RPMI7951 (cell line): ENCODE measurements at places on chromosomes 4 and X. TPM values are rescaled to one million over a fixed set of nuclear protein-coding genes. Genes with fewer than 3 reads are reported as not detected.
A peak's percentile ranks its signal among the peaks of the same experiment; 100 is the strongest.

The ZNF141 gene
- total RNA-seq = 5.4 and 8.8 TPM in 2 replicates

The SGMS2 gene
- 14.0 and 15.3 TPM in 2 replicates for total RNA-seq

The STPG2 gene
- not detected in 2 replicates for total RNA-seq

DNA sequence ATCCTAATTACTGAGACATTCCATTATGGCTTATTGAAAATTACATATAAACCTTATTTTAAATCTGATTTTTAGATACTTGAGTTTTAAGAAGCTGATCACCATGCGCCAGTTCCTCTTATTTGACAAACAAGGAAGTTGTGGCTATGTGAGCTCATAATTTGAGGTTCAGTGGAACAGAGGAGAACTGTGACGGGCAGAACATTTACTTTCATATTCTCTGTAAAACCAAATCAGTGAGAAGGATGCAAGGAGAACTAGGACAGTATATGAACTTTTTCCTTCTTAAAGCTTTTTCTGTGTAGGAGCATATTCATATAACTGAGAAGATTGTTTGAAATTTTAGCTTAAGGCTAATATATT, 25.3 kb downstream of the STIM2 start:
- DNase-seq = no peak

DNA sequence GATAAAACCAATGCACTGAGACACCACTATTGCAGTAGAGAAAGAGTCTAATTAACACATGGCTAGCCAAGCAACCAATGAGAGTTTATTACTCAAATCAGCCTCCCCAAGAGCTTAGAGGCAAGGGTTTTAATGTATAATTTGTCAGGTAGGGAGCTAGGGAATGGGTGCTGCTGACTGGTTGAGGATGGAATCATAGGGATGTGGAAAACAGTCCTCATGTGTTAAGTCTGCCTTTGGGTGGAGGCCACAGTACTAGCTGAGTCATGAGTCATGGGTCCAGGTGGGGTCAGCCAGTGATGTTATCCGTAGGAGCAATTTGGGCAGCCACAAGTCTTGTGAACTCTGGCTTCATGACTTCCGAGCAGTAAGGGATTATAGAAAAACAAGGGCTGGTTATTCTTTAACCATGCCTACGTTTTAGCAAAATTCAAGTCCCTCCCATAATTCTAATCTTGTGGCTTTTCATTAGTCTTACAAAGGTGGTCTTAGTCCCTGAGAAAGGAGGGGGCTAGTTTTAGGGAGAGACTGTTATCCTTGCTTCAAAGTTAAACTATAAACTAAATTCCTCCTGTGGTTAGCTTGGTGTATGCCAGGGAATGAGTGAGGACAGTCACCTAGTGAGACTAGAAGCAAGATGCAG, 25.1 kb upstream of the PLAC8 start:
- peak; percentile 7 for DNase-seq

- DNase-seq = no peak
Measured at GRCh38 chrX:132737743-132738142, 220.7 kb downstream of the HS6ST2 start.
